ENCODE measurements at places on chromosomes 6 and 20.

- no peak for DNase-seq
Observed at GRCh38 chr20:37777012-37777950, 83.5 kb downstream of the CTNNBL1 start.

- DNase-seq, result no peak
Observed at GRCh38 chr6:85641522-85641896, 1.2 kb downstream of the SYNCRIP start.

GRCh38 chr20:24956001-24956841, 7.2 kb downstream of the CST7 start:
- no peak for DNase-seq

- no peak for DNase-seq
Observed at GRCh38 chr20:54514028-54514607, 38.7 kb downstream of the DOK5 start.

DNA sequence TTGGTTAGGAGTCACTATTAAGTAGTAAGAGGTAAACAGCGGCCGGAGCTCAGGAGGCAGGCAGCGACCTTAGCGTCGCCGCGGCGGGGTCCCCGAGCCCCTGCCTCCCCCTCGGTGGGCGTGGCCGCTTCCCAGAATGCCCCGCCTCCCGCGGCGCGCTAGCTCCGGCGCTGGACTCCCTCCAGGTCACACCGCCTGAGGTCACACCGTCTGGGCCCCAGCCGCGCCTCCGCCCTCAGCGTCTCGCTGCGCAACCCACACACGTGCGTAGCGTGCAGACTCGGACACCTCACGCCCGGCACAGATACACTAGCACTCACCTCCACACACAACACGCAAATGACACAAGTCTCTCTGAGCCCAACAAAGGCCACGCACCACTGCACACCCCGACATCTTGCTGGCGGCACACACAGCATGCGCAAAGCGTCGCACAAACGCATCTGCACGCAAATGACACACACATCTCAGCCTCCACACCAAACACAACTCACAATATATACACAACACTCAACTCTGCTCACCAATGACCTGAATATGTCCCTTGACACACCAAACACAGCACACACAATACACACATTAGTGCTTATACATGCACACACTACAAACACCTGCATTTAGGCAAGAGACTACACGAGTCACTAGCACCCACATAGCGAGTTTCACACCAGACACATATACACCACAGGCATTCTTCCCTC, 17.6 kb upstream of the CDKN1A start:
- DNase-seq, result no peak

DNA sequence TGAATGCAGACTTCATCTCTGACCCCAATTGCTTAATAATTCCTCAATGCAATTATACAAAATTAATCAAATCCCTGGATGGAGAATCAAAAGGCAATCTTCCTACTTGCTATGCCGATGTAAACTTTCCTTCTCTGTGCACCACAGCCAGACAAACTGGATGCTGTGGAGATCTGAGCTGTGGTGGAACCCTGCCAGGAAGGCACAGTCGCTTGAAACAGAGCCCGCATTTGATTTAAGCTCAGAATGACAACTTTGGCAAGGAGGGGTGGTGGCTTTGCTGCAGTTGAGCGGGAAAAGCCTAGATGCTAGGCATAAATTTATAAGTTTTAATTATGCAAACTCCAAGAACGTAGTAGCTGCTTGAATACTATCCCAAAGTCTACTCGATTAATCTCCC, 190.8 kb downstream of the MTFR2 start:
- DNase-seq, result no peak

DNA sequence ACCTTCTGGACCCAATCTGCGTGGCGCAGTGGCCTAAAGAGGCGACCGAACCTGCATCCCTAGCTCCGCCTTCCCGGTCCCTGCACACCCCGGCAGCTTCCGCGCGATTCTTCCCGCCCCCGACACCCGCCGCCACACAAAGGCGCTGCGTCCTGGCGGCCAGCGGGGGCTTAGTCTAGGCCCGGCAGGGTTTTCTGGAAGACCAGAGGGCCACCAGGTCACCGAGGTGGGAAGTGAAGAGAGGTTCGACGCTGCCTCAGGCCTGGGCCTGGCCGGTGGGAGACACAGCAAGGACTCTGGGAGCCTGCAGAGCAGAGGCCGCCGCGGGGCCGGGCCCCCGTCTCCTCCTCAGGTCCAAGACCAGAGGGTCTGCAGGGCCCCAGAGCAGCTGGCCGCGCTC, 154.9 kb downstream of the OR2B2 start:
- DNase-seq, result peak; percentile 62
